ENCODE measurements at places on chromosomes 5 and 9.
A peak's percentile ranks its signal among the peaks of the same experiment; 100 is the strongest.

DNA sequence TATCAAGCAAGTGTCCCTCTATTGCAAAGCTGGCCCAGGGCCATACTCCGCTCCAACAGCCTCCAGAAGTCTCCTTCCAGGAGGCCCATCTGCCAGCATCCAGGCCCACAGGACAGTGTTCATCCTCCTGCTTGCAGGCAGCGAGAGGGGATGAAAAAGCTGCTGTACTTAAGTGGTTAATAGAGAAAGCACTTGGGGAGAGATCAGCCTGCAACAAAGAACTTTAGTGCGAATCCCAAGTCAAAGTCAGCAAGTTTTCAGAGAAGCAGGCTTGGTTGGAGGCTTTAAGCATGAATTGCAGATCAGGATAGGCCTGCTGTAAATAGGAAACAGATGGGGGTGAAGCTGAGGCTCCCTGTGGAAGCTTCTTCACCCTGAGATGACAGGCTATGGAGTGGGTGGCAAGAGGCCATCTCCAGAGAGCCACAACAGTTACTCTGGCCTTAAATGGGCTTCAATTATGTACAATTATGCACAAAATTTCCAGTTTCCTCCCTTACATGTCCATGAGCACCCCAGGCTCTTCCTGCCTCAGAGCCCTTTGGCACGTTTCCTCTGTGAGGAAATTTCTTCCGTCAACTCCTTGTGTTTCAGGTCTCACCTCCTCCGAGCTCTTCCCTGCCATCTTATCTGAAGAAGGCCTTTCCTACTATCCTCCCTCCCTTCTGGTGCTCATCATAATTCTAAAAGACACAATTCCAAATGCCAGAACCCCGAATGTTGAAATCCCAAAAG, 98.0 kb upstream of the NR3C1 start:
- peak; percentile 68 for DNase-seq

DNA sequence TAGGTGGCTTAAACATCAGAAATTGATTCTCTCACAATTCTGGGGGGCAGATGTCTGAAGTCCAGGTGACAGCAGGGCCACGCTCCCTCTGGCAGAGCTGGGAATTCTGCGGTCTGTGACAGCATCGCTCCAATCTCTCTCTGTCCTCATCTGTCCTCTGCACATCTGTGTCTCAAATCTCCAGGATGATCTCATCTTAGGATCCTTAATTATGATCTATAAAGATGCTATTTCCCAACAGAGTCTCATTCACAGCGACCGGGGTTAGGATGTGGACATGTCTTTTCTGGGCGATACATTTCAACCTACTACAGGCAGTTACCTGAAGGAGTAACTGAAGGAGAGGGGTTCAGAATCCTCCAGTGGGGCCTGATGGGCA, 31.4 kb downstream of the ANKRD33B start:
- no peak for DNase-seq

GRCh38 chr5:39941416-39941815, 516.6 kb upstream of the DAB2 start:
- DNase-seq: no peak

DNA sequence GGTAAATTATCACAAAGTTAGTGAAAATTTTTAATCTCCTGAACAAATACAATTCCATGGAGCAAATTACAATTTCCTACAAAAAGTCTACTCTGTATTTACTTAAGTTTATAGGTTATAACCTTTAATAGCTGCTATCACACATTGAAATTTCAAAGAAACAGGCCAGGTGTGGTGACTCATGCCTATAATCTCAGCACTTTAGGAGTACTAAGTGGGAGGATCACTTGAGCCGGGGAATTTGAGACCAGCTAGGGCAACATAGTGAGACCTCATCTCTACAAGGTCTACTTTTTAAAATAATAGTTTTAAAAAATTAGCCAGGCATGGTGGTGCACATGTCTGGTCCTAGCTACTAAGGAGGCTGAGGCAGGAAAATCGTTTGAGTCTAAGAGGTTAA, 50.3 kb downstream of the HINT1 start:
- DNase-seq: no peak

DNA sequence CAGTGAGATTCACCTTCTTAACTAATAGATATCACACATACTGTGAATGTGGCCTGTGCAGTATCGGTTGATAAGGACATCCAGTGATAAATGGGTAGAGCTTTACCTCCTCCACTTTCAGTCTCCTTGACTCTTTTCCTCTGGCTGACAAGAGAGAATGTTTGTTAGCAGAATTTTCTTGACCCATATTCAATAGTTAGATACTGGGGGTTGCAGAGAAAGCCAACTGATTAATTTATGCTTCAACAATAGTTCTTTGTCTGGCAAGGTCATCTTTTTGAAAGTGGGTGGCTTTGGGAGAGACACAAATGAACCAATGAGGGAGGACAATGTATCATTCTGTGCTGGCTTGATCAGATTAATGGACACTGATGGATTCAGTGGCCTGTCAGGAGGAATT, 30.3 kb downstream of the TTC23L start:
- DNase-seq: no peak

GRCh38 chr5:42874621-42875198, 63.0 kb upstream of the SELENOP start:
- no peak for DNase-seq

GRCh38 chr5:146633323-146633764, 117.4 kb upstream of the GPR151 start:
- DNase-seq: no peak

- DNase-seq: peak; percentile 48
Measured at GRCh38 chr9:135508211-135508820, 7.8 kb downstream of the MRPS2 start.

DNA sequence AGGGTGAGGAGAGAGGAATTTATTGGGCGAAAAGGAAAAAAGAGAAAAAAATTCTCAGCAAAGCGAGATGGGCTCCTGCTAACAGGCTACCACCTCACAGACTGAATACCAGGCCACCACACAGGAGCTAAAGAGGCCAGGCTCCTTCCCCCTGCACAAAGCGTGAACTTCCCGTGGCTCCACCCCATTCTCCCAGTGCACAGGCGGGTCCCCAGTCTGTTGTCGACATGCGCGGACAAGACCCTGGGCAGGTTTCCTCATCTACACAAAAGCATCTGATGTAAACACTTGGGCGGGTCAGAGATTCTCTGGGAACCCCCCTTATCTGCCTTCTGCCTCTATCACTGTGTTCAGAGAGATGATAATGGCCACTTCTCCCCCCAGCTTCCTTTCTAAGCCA, 34.2 kb downstream of the IL31RA start:
- no peak for DNase-seq

- DNase-seq: no peak
Measured at GRCh38 chr5:97628031-97628430, 445.0 kb upstream of the RIOK2 start.

GRCh38 chr5:37740331-37741066, 99.3 kb downstream of the GDNF start:
- no peak for DNase-seq

- no peak for DNase-seq
Measured at GRCh38 chr5:1883925-1884677, 1.4 kb upstream of the IRX4 start.

GRCh38 chr5:164742025-164742424, 1236.6 kb downstream of the MAT2B start:
- no peak for DNase-seq

DNA sequence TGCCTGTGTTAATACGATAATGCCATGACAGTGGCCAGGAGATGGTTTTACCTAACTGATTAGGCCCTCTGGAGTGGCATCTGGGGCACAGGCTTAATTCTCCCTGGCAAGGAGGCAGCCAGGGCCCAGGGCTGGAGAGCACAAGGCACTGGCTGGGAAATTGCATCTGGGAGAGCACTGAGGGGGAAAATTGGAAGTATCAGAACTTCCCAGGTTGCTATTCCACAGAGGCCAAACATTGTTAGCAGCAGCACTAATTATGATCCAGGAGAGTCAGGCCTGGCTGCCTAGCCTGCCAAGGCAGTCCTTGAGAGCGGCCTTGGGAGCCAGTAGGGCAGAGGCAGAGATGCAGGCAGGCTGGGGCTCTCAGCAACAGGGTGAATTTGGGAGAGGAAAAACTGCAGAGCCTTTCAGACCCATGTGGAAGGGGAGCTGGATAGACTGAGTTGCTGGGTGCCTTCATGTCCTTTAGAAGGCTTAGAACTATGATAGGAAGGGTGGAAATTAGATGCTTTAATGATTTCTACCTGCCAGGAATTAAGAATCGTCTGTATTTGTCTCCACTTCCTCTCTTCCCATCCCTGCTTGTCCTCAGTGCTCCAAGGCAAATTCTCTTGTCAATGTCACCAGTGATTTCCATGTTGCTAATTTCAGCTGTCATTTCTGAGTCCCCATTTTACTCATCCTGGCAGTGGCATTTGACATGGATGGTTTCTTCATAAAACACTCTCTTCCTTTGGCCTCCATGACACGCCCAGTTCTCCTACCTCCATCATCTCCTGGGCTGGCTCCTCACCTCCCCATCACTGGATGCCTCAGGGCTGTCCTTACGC, 56.1 kb upstream of the HSPA9 start:
- peak; percentile 46 for DNase-seq

GRCh38 chr9:125564631-125565030, 142.4 kb downstream of the MAPKAP1 start:
- DNase-seq: no peak

DNA sequence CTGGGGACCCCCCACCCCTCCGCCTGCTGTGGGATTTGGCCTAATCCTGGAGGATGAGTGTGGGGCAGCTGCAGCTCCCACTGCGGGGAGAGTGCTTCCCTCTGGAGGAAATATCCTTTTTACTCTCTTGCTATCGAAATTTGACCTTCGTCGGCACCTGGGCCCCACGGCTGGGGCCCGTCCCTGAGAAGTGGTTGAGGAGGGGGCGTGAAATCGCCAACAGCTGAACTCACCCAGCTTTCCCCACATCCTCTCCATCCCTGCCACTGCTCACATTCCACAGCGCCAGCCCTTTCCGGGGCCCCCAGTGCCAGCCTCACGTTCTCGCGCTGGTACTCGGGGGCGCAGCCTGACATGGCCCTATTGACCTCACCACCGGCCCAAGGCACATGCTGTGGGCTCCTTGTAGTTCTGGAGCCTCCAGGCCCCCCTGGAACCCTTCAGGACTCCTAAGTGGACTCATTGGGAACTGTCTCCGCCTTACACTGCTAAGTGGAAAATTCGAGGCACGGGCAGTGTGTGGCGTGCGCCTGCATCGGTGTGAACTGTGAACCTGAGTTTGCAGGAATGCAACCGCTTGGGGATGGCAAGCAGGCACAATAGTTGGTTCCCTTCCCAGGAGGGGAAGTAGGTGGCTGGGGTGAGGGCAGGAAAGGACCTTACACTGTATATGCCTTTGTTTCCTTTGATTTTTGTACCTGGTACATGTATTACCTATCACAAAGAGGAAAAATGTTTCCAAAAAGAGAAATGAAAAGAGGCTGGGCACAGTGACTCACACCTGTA, 19.2 kb downstream of the FGFR4 start:
- DNase-seq: no peak

DNA sequence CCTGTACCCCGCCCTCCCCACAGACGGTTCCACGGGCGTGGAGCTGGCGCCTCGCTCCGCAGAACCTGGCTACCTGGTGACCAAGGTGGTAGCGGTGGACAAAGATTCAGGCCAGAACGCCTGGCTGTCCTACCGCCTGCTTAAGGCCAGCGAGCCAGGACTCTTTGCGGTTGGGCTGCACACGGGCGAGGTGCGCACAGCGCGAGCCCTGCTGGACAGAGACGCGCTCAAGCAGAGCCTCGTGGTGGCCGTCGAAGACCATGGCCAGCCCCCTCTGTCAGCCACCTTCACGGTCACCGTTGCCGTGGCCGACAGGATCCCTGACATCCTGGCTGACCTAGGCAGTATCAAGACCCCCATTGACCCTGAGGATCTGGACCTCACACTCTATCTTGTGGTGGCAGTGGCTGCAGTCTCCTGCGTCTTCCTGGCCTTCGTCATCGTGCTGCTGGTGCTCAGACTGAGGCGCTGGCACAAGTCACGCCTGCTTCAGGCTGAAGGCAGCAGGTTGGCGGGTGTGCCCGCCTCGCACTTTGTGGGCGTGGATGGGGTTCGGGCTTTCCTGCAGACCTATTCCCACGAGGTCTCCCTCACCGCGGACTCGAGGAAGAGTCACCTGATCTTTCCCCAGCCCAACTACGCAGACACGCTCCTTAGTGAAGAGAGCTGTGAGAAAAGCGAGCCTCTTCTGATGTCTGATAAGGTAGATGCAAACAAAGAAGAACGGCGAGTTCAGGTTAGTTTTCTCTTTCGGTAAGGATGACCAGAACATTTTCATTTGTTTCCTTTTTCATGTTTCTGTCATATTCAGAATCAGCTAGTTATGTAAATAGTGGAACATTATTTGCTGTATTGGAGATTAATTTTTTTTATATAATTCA, 2.3 kb downstream of the PCDHGA5 start:
- DNase-seq: no peak

GRCh38 chr5:84680908-84681307, 296.2 kb upstream of the EDIL3 start:
- no peak for DNase-seq
